Suppressor macrophage treated with lipopolysaccharide for 1 hour (primary cell): ENCODE measurements at places on chromosomes 11 and 22.

DNA sequence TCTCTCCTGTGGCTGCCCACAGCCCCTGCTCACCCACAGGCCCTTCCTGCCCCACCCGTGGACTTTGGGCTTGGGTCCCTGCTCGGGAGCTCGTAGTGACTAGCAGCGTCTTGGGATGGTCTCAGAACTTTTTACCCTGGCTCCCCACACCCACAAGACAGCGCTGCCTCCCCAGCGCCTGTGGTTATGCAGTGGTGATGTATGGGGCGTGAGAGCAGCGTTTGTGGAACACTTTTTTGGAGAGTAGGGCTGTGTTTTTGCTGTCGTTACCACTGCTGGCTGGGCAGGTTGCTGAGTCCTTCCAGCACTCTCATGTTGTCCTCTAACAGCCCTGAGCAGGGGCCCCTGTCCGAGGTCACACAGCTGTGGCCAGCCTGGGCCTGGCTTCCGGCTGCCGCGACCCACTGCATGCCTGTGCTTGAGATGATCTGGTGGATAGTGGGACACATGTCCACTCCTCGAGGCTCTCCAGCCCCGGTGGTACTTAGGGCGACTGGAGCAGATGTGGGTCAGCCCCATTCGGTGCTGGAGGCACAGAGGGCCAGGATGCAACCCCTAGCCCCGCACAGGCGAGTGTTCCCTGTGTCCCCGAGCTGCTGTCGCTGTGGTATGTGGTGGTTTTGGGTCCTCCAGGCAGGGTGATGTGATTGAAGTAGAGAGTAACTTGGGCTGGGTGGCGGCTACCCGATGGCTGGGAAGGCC lies 7.1 kb upstream of the GRAMD4 start:
- DNase-seq: no peak

DNA sequence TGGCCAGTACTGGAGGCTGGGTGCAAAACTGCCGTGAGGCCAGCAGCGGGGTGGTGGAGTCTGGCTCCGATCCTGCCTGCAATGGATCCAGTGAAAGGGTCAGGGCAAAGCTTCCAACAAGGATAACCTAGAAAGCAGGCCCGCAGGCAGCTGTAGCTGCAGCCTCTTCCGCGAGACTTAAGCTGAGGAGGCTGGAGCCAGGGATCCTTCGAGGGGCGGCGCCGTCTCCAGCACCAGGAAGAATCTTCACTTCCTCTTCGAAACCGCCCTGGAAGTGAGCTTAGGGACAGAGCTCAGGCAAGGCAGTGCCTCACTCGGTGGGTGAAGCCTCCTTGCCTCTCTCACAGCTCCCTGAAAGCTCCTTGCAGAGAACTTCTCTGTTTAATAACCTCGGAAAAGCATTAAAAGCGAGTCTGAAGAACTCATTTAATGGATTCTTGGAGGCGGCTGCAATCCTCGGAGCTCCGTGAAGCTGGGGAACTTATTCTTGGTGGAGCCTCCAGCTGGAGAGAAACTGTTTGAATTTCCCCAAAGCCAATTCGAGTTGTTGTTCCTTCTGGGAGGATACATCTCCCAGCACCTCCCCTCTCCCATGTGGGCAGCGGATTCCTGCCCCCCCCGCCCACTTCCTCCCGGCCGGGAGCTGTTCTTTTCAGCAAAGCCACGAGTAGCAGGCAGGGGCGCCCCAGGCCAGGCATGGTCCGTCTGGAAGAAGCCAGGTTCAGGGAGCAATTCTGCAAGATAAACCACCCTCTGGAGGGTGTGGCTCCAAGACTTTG lies 169.9 kb downstream of the CTTN start:
- DNase-seq: peak; percentile 60

DNA sequence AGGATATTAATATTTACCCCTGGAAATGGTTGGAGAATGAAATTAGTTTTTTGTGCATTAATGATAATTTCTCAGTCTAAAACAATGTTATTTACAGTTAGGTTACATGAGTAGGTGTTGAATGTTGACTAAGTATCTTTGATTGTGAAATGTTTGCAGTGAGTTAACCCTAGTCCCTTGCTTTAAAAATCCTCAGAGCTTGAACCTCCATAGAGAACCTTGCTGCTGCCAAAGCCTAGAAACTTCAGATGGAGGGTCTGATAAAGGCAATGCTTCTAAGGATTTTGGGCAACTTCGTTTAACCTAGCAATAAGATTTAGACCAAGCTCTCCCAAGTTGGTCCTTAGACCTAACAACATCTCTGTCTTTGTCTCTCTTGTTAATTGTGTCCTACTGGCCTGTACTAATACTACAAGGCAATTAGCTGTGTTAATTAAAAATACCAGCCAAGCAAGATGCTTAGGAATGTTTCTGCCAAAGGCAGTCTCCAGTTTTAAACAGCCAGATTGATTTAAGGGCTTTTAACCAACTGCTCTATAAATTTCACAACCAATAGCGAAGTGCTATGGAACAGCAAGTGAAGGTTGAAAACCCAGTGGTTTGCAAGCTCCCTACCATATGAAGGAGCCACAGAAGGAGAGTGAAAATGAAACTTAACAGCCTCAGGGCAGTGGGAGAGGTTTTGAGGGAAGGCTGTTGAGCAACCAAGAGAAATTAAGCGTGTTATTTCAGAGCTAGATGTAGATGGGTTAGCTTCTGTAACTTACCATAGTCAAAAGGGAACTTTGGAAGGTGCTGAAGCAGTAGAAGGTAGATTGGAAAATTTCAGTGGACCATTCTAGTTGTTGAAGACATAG lies 295.9 kb upstream of the ANO5 start:
- DNase-seq: peak; percentile 72

- no peak for DNase-seq
These were observed 28.1 kb upstream of the KIRREL3 start for GRCh38 chr11:127028648-127029047.

DNA sequence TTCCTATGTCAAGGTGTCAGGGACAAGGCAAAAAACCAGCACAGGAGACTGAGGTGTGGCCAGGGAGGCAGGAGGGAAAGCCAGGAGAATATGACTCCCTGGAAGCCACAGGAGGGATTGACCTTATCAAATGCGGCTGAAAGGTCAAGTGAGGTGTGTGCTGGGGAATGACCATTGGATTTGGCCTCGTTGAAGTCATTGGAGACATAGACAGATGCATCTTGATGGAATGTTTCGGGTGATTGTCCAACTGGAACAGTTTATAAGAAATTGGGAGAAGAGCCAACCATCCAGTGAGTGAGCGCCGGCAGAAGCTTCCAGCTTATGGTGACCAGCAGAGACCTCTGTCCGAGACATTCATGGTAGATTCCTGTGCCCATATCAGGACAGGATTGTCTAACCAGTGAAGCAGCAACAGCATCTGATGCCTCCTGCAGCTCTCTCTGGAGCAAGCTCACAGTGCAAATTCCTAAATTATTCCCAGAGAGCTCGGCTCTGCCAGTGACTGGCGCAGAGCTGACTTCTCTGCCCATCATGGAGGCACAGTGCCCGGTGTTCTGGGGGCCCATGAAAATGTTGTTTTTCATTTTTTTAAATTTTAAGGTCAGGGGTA lies 95.4 kb downstream of the MYO18B start:
- DNase-seq: no peak

- DNase-seq: peak; percentile 96
These were observed 10.1 kb downstream of the CASTOR1 start for GRCh38 chr22:30279046-30279788.

DNA sequence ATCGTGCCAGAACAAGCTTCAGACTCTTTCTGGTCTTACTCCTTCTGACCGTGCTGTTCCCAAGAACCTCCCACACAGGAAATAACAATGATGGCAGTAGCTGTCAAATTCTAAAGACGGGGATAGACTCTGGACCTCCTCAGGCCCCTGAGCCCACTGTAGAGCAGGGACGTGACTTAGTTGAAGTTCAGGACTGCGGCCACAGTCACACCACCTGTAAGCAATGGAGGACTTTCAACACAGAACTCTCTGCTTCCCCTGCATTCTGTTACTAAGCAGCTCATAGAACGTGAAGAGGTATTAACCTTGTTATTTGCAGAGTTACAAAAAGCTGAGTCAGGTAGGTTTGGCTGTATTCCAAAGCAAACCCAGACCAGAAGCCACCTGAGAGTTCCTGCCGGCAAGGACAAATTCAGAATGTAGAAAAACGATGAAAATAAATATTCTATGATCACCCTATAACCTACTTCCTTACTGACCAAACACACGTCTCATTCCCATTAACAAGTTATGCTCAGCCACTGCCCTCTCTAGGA lies 12.7 kb downstream of the TMEM45B start:
- no peak for DNase-seq

- DNase-seq: no peak
These were observed 7.1 kb upstream of the LMO2 start for GRCh38 chr11:33898957-33899356.

GRCh38 chr22:48628891-48629543 lies 1198.7 kb downstream of the BRD1 start:
- DNase-seq: no peak

DNA sequence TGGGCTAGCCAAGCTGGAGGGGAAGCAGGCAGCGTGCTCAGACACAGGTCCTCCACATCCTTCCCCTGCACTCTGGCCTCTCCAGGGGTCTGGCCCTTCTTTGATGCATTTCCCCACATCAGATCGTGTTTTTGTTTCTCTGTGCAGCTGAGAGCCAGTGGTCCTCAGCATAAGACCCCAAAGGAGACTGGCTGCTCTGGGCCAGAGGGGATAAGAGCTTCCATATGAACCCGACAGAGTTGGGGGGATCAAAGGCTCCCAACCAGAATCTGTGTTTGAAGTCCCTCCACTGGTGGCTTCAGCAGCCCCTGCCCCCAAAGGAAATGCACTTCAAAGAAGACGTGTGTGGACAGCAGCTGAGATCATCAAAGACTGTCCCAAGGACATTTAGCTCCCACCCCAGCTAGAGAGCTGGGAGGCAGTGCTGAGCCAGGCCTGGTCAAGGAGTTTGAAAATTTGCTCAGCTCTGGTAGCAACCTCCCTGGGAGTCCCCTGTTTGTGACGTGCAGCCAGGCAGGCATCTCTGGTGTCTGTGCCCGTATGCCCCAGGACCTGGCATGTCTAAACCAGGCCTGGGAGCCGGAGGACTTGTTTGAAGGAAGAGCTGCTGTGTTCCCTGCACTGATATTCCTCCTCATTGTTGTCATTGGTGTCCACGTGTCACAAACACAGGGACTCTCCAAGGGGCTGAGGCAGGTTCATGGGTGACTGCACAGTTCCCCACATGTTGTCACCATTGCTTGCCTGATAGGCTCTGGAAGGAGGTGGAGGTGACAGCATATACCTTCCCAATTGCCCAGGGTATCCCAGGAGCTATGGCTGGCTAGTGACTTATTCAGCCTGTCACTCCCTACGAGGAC lies 99.0 kb downstream of the AMOTL1 start:
- DNase-seq: no peak

- DNase-seq: peak; percentile 28
These were observed 2.6 kb upstream of the UCP3 start for GRCh38 chr11:74011360-74012073.

DNA sequence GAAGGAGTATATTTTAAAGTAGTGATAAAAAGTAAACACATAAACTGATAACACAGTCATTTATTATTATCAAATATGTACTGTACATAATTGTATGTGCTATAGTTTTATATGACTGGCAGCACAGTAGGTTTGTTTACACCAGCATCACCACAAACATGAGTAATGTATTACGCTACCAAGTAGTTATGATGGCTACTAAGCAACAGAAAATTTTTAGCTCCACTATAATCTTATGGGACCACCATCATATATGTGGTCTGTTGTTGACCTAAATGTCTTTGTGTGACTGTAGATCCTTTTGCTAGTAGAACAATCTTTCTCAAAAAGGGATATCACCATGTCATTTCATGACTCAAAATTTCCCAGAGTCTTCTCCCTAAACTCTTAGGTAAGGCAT lies 93.5 kb downstream of the LARGE2 start:
- no peak for DNase-seq

GRCh38 chr11:73266646-73267020 lies 5.5 kb upstream of the P2RY6 start:
- no peak for DNase-seq

DNA sequence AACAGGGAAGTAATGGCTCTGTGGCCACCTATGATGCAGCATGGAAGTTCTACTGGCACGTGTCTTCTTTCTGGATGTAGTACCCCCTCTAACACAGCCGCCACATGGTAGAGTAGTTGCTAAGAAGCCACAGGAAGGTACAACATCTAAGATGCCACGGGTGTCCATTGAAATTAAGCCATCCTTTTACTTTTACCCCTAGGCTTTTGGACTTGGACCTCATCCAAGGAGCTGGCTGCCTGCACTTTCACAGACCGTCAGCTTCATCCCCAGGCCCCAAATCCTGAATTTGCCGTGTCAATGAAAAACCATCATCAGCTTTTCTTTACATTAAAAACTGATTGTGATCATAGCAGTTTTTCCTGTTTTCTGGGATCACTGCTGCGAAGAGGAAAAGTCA lies 102.4 kb downstream of the RPL27A start:
- no peak for DNase-seq

- DNase-seq: peak; percentile 13
These were observed 34.7 kb downstream of the USP47 start for GRCh38 chr11:11876458-11876857.

DNA sequence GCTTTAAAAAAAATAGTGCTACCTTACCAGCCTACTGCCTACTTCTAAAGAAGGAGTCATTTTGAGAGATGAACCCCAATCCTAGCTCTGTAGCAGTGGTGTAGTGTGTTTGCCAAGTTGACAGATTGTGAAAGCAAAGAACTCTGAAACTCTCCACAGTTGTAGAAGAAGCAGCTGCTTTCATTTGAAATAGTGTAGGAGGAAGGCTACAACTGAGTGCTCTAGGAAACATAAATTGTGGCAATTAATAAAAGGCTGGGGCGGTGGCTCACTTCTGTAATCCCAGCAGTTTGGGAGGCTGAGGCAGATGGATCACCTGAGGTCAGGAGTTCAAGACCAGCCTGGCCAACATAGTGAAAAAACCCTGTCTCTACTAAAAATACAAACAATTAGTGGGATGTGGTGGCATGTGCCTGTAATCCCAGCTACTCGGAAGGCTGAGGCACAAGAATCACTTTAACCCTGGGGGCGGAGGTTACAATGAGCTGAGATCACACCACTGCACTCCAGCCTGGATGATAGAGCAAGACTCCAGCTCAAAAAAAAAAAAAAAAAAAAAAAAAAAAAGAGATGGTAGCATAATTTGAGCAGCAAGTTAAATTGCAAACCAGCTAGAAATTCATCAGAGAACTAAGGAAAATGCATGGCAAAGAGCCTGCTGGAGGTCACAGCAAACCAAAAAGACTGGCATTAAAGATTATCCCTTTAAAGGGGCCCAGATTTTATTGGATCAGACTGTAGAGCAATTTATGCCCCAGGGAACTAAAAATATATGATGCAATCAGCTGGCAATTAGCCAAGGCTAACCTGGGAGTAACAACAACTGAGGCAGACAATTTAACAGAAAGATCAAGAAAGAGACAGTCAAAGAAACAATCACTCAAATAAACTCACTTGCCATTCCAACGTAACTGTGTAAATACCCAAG lies 112.6 kb downstream of the LUZP2 start:
- DNase-seq: no peak
